Activated CD4-positive, alpha-beta T cell treated with anti-CD3 and anti-CD28 coated beads for 48 hours (primary cell): ENCODE measurements at places on chromosomes 11 and 22.

- DNase-seq, result no peak
Measured at GRCh38 chr11:64851831-64852351, 7.4 kb upstream of the CDC42BPG start.

DNA sequence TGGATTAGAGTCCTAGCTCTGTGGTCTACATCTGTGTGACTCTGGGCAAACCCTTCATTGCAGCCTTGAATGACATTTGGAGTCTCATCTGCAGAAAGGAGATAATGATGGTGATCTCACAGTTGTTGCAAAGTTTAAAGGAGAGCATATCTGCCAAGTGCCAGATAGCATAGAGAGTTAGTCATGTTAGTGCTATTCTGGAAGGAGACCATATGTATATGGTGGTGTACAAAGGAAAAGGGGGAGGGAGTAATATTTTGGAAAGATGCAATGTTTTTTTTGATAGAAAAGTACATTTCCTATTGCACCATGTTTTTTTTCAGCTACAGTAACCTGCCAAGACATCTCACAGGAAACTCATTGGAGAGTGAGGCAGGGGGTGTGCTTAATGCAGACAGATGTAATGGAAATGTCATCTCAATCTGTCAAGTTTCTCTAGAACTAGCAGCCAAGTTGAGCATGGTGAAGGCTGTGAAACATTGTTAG lies 92.1 kb upstream of the NARS2 start:
- no peak for DNase-seq

DNA sequence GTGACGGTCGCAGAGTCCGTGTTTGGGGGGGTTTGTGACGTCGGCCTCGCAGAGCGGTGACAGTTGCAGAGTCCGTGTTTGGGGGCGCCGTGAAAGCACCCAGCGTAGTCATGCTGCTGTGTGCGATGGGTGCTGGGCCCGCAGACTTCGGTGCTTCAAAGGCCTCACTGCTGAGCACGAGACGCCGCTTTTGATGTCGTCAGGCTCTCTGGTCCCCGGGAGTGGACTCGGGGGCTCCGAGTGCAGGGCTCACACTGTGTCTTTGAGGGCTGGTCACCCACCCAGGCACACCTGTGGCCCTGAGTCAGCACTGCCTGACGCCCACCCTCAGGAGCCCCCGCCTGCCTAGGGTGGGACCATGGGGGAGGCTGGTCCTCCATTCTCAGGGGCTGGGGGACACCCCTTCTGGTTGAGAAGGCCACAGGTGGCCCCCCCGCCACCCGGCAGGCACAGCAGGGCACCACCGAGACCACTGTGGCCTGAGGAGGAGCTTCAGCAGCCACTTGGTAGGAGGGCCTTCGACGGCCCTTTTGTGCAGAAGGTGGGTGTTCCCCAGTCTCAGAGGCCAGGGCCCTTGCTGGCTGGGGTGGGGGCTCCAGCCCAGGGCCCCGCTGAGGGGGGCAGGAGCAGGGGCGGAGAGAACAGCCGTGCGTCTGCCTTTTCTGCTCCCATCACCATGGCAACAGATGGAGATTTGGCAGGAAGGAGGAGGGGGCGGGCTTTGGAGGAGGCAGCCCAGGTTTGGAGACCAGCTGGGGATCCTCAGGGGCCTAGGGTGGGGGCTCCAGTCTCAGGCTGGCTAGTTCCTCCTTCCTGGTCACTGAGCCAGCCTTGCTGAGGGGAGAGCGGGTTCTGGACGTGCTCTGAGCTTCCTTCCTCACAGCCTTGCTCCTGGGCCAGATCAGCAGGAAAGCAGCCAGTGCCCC lies 20.9 kb downstream of the BRSK2 start:
- DNase-seq, result no peak

GRCh38 chr22:31062566-31063230 lies 18.4 kb upstream of the SMTN start:
- no peak for DNase-seq

DNA sequence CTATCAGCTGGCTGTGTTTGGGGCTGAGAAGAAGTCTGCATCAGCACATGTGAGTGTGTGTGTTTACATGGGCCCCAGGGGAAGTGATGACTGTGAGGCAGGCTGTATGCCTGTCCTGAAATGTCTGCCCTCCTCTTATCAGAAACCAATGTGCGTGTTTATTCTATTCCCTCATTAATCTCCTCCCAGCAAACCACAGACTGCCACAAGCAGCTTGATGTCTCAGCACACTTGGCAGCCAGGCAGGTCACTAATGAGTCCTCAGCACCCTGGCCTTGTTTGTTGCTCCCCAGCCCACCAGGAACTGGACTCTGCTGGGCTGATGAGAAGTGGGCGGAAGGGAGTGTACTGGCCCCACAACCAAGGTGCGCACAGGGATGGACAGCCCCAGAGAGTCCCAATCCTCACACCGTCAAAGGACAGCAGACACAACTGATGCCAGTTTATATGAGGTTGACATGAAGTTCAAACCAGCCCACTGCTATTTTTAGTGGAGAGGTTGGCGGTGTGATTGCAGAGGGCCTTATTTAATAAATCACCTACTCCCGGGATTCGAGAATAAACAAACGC lies 225.8 kb downstream of the ETS1 start:
- DNase-seq, result no peak

GRCh38 chr11:117127171-117127901 lies 16.8 kb upstream of the PAFAH1B2 start:
- DNase-seq, result no peak

DNA sequence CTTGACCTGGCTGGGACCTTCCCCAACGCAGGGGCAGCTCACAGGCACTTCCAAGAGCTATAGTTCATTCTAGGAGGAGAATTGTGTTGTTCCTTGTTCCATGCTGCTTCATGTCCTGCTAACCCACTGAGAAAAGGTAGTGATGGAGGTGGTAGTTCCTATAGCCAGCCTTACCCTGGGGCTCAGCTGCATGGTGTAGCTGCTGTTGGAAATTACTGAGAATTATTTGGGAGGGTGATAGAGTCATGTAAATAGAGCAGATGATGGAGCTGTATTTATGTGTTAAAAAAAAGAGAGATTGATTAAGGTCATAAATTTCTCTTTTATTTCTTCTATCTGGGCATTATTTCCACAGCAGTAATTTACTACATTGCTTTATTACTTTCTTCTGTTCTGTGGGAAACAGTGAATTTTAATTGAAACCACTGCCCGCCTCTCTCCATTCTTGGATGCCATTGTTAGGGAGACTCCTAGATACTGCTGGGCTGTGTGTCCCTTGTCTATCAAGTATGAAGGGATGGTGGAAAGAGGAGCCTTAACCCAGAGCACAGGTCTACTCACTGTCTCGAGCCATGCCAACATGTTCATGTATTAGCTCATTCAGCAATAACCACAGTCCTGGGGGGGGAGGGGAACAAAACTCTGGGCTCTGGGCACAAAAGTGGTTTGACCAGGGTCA lies 309.2 kb downstream of the FAT3 start:
- no peak for DNase-seq

GRCh38 chr11:94201004-94201465 lies 72.4 kb downstream of the PANX1 start:
- DNase-seq, result no peak

- no peak for DNase-seq
Measured at GRCh38 chr11:17508306-17508705, 31.7 kb upstream of the ABCC8 start.

DNA sequence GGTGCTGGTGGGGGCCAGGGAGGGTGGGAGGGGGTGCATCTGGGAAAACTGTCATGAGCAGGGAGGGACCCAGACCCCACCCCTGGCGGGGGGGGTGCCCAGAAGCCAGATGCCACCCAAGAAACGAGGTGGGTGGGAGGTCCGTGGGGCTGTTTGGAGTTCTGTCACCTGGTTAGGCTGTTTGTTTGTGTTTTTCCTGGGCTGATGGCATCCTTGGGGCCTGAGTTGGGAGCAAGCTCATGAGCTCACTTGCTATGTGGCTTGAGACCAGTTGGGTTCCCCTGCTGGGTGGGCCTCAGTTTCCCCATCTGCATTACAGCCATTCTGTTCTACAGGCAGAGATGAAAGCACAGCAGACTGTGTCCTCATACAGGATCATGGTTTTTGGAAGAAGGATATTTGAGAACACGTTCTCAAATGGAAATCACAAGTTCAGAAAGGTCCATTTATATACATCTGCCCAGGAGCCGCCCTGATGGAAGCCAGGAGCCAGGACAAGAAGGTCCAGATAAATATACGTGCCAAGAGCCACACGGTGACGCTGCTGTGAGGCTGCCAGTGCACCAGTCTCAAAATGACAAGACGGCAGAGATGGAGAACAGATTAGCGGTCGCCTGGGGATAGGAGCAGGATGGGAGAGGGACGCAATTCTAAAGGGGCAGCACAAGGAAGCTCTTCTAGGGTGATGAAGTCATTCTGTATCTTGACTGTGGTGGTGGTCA lies 312.9 kb downstream of the MN1 start:
- DNase-seq, result no peak

- DNase-seq, result no peak
Measured at GRCh38 chr11:77791301-77791700, 29.2 kb downstream of the RSF1 start.

DNA sequence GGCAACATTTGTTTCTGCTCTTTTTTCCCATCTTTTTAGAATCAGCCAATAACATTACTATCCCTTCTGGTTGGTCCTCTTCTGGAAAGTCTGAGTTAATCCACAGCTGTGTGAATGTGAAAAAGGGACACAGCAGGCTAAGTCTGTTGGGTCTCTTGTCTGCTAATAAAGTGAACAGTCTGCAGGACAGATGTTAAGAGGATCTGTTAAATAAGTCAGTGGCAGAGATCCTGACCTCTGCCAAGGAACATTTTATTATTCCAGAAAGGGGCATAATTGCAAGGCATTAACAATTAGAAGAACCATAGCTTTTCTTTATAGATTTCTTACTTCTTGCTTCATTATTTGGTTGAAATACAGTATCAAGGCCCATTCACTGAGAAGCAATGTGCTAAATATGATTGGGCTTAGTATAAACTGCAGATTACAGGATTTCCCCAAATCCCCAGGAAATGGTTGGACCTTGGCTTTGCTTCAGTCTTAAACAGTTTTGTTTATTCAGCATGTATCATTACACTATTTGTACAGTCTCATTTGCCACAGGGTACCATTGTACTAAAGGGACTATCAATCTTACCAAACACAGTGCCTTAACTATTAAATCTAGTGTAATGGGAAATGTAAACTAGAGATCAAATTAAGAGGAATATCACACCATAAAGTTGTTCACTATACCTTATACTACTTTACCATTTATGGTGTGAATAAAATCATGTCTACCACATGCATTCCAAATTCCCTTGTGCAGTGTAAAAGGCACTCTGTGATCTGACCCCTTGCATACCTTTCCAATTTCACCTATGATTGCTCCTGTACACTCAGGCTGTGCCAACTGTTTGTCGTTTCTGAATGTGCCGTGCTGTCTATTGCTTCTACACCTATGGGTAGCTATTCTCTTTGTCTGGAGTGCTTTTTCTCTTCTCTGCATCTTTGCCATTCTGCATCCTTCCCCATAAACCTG lies 274.0 kb downstream of the SOX6 start:
- no peak for DNase-seq

- peak; percentile 62 for DNase-seq
Measured at GRCh38 chr22:35334004-35334403, 34.3 kb downstream of the TOM1 start.

DNA sequence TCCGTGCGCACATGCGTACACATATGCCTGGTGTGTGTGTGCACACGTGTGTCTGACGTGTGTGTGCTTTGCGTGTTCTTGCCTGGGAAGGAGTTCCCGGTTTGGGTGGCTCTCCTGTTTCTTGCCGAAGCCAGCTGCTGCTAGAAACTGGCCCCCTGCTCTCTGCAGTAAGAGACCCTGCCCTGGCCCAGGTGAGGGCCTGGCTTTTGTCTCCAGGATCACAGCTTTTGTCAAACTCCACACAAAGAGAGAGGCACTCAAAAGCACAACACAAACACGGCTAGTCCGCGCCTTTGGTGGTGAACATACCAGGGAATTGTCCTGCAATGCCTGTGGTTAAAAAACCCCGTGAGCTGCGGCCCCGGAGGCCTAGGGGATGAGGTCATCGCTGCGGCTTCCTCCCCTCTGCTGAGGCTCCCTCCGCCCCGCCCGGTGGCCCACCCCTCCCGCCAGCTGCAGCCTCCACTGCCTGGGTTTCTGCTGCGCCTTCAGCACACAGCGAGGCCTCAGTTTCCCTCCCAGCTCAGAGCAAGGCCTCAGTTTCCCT lies 88.9 kb downstream of the KCNQ1 start:
- peak; percentile 36 for DNase-seq

GRCh38 chr22:37703906-37704305 lies 7.1 kb downstream of the TRIOBP start:
- no peak for DNase-seq

- DNase-seq, result no peak
Measured at GRCh38 chr11:95104856-95105255, 15.2 kb downstream of the ENDOD1 start.

DNA sequence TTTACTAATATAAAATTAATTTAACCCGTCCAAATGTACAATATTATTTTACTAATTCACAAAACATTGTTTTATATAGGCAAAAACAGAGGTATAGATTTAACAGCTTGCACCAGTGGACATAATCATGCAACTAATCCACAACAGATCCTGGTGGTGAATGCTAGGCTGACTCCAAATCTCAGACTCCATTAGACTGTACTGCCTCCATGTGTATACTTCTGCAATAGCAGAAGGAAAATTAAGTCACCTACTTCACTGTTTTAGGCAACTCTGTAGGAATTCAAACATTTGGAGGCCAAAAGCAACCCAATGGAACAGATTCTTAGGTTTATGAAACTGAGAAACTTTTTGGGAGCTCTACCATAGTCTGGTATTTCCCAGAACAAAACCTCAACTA lies 30.0 kb upstream of the RAB39A start:
- no peak for DNase-seq

DNA sequence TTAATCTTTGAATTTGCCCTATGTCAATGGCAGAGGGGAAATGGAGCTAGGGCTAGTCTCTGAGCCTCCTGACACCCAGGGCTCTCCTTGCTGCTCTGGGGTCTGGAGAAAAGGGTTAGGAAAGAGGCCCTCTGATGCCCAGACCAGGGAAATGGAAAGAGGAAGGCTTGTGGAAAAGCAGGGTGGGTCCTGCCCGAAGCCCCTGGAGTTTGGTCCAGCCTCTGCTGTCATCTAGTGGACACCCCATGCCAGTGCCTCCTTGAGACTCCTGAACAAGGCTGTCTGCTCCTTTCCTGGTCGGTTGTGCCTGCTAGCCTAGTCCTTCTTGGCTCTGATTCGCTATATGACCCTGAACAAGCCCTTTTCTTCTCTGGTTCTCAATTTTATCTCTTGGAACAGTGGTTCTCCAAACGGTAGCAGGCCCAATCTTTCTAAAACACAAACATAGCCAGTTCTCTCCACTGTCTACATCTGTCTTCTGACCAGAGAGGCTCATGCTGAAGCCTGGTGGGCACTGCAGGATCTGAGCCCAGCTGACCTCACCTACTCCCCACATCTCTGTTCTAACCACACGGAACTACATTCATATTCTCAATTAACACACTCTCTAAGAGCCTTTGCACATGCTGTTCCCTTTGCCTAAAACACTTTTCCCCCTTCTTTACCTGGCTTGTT lies 8.8 kb upstream of the PLA2G3 start:
- peak; percentile 52 for DNase-seq
